ENCODE measurements at places on chromosomes 6 and 20.

DNA sequence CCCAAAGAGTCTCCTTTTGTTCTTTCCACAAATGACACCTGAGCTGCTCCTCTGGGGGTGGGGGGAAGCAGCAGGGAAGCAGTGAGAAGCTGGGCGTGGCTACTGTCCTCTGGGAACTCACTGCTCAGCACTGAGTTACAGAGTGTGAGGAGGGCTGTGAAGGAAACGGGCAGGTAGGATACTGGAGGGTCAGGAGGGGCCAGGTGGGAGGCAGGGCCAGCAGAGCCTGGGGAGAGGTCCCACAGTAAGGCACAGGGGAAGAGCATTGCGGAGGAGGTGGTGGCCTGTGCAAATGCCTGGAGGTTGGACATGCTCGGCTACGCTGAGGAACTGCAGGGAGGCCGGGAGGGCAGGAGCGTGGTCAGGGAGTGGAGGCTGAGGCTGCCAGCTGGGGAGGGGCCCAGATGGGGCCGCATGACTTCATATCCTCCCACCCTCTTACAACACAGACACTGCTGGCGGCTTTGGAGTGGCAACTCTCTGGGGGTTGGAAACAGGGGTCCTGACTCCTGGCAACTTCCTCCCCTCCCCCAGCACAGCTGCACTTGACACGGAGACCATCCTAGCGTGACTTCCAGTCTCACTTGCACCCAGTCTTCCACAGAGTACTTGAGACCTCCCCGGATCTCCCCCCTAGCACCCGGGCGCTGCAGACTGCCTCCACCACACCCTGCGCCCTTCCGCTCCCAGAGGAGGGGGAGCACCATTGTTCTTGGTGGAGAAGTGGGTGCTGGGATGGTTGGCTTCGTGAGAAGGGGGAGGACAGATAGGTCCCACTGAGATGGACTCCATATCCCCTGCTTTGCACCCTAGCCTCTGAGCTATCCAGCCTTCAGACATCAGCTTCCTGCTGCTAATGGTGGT is 34.2 kb downstream of the RBM38 start:
- DNase-seq, result no peak

GRCh38 chr6:107703606-107704005 is 120.5 kb downstream of the SCML4 start:
- no peak for DNase-seq

- DNase-seq, result no peak
Observed at GRCh38 chr20:15619816-15620215, 953.4 kb downstream of the KIF16B start.

DNA sequence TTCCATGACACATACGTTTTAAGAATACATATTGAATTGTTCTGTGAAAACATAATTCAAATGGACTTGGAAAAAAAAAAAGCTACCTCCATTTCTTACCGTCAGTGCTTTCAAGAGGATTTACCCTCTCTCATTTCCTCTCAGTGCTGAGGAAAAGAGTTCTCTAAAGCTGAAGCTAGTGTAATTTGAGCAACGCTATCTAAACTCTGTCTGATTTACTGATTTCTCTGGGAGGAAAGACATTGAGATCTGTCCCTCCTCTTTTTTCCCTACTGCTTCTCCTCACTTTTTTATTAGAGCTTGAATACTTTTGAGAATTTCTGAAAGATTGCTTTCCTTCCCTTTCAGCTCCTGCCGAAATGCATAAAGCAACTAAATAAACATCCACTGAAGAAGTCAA is 41.2 kb upstream of the GRIK2 start:
- DNase-seq, result no peak

- no peak for DNase-seq
Observed at GRCh38 chr20:22984008-22984407, 51.1 kb upstream of the SSTR4 start.
